Muscle of arm (tissue), 14 donors: ENCODE measurements at places on chromosomes 5 and 9.
A peak's percentile ranks its signal among the peaks of the same experiment; 100 is the strongest.

DNA sequence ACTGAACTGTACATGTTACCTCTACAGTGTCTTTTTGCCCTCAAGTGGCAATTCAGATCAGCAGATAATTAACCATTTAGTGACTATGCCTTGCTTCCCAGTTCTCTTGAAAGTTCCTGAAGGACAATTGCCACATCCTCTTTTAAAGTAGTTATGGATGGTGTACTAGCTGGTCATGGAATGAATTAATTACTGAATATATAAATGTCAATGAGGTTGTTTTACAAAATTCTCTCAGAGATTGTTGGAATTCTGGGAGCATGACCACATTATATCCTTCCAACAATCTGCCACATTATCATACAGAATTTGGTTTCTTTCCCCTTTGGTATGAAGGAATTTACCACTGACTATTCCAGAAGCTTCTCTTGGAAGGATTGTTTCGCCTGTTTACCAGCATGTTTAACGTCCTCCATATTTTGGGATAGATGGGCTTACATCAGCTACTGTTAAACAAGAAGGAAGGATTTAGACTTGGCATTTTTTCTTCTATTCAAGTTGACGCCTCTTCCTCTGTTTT lies 176.4 kb downstream of the CD180 start:
- DNase-seq = no peak

- no peak for DNase-seq
These were observed 518.6 kb downstream of the TLE4 start for GRCh38 chr9:80090317-80090716.

GRCh38 chr5:90911169-90911568 lies 352.6 kb downstream of the ADGRV1 start:
- DNase-seq = no peak

- DNase-seq = peak; percentile 52
These were observed 483 bp downstream of the FBXL7 start for GRCh38 chr5:15500325-15501001.

- no peak for DNase-seq
These were observed 123.1 kb downstream of the DROSHA start for GRCh38 chr5:31408814-31409213.

DNA sequence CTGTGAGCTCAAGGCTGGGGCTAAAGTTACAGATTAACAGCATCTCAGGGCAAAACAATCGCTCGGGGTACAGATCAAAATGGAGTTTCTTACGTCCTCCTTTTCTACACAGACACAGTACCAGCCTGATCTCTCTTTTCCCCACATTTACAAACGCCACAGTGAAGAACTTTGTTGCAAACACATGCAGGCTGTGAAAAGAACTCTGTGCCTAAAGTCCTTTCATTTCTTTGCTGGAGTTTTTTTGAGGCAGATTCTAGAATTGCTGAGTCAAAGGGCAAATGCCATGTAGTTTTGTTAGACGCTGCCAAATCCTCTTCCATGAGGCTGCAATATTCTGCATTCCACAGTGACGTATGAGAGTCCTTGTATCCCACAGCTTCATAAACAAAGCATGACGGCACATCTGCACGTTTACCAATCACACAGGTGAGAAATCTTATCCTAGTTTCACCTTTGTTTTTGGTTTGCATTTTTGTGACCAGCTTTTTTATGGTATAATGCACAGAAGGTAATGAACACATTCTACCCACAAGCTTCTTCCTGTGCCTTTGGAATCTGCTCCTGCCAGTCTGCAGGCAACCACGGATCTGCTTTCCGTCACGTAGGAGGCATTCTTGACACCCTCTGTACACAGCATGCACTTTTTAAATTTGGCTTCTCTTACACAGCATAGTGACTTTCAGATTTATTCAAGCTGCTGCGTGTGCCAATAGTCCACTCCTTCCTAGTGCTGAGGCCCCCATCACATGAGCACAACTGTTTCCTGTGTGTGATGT lies 44.6 kb upstream of the LPCAT1 start:
- DNase-seq = peak; percentile 43

GRCh38 chr5:119355244-119355638 lies 578 bp upstream of the TNFAIP8 start:
- DNase-seq = no peak

GRCh38 chr5:155532621-155533311 lies 519.2 kb downstream of the KIF4B start:
- no peak for DNase-seq

DNA sequence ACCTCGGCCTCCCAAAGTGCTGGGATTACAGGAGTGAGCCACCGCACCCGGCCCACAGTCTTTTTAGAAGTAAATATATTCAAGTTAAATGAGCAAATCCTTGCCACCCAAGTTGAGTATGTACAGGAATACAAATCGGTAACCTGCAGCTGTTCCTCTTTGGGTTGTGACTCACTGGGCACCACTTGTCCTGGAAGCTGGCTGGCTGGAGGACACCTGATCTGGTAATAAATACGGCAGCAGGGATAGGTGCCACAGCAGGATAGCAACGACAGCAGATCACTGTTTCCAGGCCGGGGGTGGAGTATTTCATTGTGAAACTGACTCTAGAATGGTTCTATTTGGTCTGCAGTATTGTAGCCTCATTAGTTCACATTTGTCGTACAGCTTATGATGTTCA lies 35.7 kb upstream of the SLC36A2 start:
- DNase-seq = no peak

GRCh38 chr9:113349445-113350094 lies at the start of gene BSPRY:
Gene BSPRY (plus strand): TSS chr9:113349541. CDS start chr9:113349580, 39 bp downstream.
- no peak for DNase-seq
